ENCODE measurements at places on chromosomes 6 and 20.

- DNase-seq: no peak
Measured at GRCh38 chr20:11043001-11043400, 369.2 kb upstream of the JAG1 start.

DNA sequence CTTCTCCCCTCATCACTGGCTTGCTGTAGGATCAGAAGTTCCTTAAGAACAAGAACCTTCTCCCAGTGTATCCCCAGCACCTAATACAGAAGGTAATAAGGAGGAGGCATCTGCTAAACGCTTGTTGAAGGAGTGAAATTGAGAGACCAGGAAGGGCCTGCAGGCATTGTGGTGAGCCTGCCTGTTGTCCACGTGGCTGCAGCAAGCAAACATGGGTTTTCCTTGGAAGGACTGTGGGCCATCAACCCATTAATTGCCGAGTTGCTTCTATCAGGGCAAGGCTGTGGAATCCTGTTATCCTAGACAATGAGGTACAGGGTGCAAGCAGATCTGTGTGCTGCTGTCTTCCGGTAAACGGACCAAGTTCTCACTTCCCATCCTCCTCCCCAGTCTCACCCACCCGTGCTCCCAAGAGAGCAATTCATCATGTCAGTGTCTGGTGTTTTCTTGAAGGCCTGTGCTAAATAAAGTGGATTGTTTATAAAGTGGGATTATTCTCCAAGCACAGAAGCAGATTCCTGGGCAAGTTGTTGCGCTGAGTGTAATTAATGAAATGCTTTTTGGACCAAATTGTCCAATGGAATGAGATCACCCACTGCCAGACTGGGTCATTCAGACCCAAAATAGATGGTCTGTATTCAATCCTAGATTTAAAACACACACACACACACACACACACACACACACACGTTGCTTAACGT is 164.6 kb upstream of the CDYL start:
- no peak for DNase-seq

DNA sequence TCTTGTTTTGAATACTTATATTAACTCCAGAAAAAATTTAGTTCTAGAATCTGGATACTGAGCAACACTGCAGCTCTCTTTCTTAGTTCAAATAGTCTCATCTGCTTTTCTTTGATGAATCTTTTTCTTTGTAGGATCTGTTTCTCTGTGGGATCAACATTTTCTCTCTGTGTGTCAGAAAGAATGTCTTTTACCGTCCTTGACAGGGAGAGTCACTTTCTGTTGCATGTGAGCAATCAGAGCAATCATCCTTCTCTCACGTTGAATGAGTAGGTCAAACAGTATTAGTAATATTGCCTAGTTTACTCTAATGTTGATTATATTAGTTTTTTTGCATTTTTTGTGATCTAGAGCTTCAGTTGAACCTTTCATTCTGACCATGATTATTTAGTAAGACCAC is 130.9 kb downstream of the TRMT11 start:
- no peak for DNase-seq

DNA sequence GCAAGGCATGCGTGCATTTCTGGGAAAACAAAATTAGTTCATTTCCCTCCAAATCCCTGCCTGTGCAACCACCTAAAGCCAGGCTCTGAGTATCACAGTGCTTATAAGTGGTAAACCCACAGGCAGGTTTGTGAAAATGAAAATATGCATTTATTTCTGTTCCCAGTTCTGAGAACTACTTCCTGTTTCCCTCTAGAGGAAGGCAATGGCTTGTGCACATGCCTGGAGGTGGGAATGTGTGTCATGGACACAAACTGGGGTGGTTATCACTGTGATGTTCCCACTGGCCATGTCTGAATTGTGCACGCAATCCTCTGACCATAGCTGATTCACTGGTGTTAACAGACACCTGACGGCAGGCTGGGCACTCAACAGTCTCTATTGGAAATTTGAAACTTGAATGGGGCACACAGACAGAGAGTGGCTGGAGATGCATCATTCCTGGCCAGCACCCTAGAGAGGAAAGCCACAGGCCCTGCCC is 26.3 kb downstream of the FAM110A start:
- DNase-seq: peak; percentile 67

GRCh38 chr20:14583413-14583812 is 246.0 kb upstream of the FLRT3 start:
- DNase-seq: no peak

GRCh38 chr6:11432713-11433450 is 104.7 kb upstream of the TMEM170B start:
- DNase-seq: peak; percentile 57

- DNase-seq: no peak
Measured at GRCh38 chr6:105592329-105592728, 189.4 kb upstream of the PREP start.

- no peak for DNase-seq
Measured at GRCh38 chr6:165744555-165745228, 81.7 kb upstream of the PDE10A start.

DNA sequence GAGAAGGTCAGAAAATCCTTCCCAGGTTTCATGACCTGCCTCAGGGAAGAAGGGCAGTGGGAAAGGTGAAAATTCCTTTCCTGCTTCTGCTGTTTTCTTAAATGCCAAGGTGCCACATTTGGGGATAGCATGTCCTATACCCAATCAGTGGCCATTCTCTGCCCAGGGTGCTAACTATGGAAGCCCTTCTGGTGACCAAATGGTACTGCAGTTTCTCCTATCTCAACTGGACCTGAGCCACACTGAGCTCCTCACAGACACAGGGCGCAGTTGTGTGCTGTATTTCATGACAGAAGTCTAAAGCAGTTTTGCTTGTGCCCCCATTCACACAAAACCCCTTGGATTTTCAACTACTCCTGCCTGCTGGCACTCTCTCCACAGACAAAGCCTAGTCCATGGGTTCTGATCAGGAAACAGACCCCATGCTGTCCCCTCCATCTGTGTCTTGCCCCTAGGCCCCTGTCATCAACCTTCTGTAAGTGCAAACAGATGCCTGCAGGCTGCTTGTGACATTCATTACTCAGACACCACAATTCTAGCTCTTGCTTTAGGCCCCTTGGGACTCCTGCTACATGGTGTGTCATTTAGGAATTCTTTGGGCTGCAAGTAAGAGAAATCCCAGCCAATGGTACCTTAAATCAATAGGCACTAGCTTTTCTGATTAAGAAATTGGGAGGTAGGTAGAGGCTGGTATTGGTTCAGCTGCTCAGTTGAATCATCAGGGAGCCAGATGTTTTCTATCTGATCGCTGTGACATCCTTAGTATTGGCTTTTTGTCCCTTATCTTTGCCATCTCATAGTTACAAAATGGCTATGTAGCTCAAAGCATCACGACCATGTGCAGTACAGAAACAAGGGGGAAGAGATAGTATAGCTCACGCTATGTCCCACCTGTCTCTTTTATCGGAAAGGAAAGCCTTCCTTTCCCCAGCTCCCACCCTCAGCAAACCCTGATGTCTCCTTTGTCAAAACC is 147.8 kb downstream of the CD83 start:
- DNase-seq: no peak

DNA sequence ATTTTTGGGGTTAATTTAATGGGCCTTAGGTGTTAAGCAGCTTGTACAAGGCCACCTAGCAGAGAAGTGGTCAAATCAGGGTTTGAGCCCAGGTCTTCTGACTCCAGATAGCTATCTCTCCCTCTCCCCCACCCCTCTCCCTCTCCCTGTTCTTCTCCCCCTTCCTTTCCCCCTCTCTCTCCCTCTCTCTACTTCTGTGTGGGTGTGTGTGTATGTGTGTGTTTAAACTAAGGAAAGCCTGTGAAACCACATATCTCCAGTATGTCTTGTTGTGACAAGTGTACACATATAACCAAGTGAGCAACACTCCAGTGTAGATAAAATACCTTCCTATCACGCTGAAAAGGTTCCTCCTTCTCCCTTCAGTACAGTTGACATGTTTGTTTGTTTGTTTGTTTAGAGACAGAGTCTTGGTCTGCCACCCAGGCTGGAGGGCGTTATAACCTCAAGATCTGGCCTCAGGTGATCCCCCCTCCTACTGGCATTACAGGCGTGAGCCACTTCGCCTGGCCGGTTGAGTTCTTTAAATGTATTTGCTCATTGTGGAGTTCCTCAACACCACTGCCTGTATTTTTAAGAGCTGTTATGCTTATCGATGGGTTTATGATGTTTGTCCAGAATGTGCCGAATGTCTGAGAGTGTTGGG is 140.4 kb downstream of the JARID2 start:
- DNase-seq: no peak

DNA sequence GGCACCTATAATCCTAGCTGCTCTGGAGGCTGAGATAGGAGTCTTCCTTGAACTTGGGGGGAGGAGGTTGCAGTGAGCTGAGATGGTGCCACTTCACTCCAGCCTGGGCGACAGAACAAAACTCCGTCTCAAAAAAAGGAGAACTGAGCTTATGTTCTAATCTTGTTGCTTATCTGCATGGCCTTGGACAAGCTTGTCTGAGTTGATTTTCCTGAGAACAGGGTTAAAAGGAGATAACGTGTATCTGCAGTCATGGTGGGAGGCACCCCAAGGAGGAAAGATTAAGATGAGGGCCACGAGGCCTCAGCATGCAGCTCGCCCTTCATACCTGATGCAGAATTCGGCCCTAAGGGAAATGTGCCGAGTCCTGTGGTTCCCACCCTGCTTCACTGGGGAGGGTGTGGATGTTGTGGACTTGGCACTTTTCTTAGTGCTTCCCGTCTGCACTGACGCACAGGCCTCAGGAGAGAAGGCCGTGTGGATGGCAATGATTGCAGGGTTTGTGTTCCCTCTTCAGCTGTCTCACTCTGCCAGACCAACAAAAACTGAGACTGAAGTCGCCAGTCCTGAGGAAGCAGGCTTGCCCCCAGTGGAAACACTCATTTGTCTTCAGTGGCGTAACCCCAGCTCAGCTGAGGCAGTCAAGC is 56.3 kb downstream of the EZR start:
- no peak for DNase-seq

DNA sequence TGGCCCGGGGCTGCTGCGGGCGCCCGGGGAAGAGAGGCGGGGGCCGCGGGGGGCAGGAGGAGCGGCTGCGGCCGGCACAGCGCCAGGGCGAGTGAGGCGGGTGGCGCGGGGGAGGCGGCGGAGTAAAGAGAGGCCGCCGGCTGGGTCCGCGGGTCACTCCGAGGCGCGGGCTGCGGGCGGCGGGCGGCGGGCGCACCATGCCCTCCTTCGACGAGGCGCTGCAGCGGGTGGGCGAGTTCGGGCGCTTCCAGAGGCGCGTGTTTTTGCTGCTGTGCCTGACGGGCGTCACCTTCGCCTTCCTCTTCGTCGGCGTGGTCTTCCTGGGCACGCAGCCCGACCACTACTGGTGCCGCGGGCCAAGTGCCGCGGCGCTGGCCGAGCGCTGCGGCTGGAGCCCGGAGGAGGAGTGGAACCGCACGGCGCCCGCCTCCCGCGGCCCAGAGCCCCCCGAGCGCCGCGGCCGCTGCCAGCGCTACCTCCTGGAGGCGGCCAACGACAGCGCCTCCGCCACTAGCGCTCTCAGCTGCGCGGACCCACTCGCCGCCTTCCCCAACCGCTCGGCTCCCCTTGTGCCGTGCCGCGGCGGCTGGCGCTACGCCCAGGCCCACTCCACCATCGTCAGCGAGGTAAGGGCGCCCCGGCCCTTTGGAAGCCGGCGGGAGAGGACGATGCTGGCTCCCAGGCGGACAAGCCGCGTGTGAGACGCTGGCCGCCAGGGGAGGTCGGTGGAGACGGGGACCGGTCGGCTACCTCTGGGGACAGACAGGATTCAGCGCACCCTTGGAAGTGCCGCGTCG is at the start of gene SLC22A3:
SLC22A3 (plus strand) TSS at position 156 of the 797 bp plus-strand sequence; CDS start at position 198, 42 bp downstream.
- no peak for DNase-seq

GRCh38 chr6:135675862-135676261 is 175.6 kb upstream of the PDE7B start:
- peak; percentile 70 for DNase-seq

DNA sequence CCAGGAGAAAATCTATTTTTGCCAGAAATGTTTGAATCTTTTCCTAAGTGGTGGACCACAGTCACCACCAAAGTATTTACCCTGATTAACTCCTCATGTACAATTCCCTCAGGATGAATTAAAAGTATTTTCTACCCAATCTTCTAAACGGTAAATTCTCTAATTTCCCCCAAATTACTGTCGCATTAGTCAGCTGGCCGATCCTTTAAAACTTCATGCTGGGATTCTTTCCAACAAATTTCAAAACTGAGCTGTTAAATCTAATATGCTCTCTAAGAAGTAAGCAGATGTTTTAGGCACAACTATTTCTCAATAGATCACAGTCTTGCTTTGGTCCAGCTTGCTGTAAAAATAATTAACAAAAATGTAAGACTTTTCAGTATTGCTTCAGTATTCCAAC is 447.2 kb downstream of the FRK start:
- no peak for DNase-seq

DNA sequence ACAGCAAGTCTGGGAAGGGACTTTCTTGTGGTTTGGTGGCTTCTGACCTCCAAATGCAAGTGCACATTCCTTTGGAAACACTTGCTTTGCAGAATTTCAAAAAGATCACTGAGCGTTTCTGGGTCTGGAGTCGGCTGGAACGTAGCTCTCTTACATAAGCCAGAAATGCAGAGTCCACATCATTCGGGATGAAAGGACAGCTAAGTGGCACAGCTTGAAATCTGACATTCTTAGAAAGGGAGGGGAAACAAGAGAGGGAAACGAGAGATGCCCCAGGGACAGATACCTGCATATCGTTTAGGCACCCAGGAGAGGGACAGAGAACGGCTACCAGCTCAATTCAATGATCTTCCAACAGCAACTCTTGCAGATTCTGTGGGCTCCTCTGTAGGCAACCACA is 118.7 kb downstream of the NFATC2 start:
- DNase-seq: no peak

DNA sequence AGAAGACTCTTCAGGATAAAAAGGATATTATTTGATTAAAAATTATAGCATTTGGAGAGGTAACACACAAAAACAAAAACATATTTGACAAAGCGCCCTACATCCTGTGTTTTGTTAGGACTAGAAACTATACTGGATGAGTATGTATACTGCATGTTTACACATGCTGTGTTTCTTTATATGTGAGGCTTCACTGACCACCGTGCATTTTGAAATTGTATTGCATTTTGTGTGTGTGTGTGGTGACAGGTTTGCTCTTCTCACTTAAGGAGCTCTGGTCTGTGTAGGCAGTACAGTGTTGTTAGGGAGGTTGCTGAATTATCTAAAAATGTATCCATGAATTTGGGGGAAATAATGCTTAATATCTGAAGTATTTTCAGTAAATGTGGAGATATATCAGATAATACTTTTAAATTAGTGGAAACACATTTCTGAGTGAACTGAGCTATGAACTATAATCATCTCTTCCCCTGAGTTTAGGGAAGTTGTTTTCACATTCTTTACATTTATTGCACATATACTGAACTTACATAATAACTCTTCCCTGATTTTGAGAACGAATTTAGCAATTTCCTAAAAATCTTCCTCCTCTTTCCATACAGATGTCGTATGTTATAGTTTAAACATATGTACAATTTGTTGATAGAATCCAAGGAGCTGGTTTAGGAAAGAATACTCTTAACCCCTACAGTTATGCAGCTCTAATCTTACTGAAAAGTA is 43.3 kb downstream of the TMEM170B start:
- DNase-seq: peak; percentile 28

- no peak for DNase-seq
Measured at GRCh38 chr6:14822012-14822553, 423.8 kb upstream of the JARID2 start.

GRCh38 chr6:113903666-113904330 is 46.7 kb downstream of the MARCKS start:
- DNase-seq: no peak

- DNase-seq: no peak
Measured at GRCh38 chr20:8735014-8735413, 333.9 kb upstream of the PLCB4 start.

GRCh38 chr6:86936834-86937218 is 502 bp upstream of the HTR1E start:
- no peak for DNase-seq
